CD4-positive, CD25-positive, alpha-beta regulatory T cell (primary cell): ENCODE measurements at places on chromosomes 1 and 21.

- no peak for DNase-seq
Observed at GRCh38 chr1:36014722-36015220, 69.1 kb upstream of the TEKT2 start.

DNA sequence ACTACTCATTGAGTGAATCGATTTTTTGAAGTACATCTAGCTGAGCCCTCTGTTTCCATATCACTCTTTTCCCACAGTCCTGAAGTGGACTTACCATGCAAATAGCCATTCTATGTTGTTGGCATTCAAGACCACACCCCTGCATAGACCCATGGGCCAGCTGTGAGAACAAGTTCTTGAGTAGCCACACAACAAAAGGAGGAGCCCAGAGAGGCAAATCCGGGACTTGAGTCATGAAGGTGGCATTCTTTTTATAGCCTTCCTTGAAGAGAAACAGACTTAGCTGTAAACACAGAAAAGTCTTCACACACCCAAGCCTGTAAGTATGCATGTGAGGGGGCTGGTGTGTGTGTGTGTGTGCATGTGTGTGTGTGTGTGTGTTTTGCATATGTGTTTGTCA, 13.8 kb upstream of the SPRR5 start:
- DNase-seq = no peak

DNA sequence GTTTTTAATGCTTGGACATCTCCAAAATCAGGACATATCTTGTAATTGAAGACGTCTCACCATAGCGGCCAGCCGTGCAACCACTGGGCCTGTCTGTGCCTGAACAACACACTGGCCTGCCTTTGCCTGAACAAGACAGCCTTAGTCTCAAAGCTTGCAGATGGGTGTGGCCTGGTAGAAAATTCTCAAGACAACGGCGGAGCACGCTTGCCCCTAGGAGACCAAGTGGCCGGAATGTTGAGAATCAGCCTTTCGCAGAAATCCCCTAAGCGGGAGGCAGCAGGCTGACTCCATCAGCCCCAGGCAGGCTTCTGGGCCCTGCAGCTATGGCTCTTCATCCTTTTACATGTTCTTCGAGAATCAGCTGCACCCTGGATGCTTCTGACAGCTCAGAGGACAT, 98.0 kb upstream of the C1orf174 start:
- no peak for DNase-seq

DNA sequence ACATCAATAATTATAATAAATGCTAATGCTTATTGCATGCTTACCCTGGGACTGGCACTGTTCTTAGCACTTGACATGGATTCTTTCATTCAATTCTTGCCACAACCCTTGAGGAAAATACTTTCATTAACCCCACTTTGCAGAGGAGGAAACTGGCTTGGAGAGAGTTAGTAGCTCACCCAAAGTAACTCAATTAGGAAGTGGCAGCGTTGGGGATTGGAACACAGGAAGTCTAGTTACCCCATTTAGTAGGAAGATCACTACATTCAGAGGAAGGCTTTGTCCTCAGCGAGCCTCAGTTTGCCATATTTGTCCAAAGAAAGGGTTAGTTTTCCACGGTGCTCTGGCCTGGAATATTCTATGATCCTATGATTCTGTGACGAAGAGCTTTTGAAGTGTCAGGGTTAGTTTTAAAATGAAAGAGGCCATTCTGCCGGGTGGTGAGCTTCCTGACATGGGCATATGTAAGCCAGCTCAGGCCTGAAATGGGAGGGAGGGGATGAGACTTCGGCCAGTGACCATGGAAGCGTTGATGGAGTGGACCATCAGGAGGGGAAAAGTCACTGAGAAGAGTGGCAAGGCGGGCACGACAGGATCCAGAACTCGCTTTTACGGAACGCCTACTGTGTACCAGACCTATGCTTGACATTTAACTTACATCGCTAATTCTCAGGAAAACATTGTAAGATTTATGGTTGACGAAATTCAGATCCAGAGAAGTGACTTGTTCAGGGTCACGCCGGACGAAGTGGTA, 28.2 kb upstream of the EPB41 start:
- DNase-seq = no peak

- DNase-seq = no peak
Observed at GRCh38 chr1:101152633-101153032, 84.2 kb upstream of the S1PR1 start.

GRCh38 chr21:37264808-37265207, 2.3 kb downstream of the VPS26C start:
- DNase-seq = no peak

DNA sequence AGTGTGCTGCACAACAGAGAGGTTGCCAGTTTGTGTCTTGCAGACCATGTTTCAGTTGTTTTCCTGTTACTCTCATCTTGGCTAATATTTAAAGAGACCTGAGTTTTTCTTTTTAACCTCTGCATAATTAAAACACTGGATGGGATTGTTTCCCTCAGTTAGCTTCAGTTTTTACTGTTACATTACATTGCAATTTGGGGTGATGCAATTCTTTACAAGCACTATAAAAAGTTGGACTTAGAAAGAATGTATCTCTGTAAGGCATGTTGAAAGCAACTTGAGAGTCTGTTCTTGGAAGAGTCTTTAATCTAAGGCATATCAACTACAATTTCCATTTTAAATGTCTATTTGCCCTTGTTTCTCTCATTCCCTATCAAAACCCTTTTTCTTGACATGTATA, 99.1 kb downstream of the DNM3 start:
- no peak for DNase-seq

DNA sequence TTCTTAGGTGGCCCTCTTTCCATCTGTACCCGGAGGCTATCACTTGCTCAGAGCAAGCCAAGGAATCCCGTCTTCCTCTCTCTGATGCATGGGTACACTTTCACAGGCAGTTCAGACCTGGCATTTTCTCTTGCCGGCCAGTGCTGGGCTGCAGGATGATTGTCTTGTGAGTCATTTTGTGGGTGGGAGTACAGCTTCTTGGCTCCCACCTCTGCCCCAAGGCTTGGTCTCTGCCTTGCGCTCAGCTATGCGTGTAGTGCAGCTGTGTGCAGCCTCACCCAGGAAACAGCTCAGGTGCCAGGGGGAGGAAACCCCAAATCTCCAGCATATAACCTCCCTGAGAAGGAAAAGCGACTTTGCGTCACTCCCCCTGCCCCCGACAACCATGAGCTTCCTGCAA, 3.9 kb upstream of the AJAP1 start:
- DNase-seq = no peak

GRCh38 chr21:28633839-28634555, 358.7 kb downstream of the LTN1 start:
- no peak for DNase-seq

DNA sequence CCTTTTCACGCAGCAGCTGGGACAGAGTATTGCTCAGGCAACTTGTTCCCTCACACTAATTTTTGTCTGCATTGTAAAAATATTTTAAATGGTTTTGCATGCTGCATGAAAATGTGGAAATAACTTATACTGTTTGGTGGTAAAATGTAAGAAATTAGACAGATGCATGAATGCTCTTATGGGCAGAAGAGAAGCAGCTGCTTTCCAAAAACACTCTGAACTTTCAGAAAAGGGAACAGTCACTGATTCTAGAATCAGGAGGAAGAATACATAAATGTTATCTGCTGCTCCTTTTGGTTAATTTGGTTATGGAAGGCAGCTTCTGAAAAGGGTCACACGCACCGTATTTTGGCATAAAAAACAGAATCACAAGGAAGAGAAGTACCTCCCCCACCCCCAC, 87.0 kb upstream of the RUNX1 start:
- DNase-seq = no peak

DNA sequence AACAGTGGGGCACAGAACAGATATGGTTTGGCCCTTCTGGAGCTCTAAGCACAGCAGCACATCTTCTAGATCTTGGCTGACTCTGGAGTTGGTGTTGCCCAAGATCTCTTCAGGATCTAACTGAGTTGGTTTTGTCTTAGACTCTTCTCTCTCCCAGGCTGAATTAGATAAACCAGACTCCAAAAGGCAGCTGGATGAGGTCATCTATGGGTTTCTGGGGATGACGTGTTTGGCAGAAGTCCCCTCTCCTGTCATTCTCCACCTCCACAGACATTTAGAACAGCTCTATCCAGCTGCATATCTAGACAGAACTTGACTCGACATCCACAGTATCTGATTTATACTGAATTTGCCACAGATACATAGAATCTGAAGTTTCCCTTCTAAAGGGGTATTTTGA, 75.3 kb downstream of the ST6GALNAC5 start:
- no peak for DNase-seq

- no peak for DNase-seq
Observed at GRCh38 chr1:70207492-70207891, 2.1 kb upstream of the LRRC40 start.

DNA sequence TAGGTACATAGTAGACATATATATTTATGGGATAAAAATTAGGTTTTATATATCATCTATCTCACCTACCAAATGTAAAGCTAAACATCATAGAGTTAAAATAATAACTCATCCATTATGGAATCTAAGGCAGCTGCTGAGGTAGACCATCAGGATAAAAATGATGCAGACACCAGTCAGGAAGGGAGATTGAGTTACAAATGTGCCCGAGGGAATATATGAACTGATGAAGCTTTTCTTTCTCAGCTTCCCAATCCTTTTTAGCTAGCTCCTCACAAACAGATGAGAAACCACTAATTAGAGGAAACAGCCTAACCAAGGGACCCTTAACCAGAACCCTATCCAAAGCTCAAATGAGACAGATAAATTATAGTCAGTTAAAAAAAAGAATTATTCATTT, 20.9 kb downstream of the TTLL7 start:
- DNase-seq = no peak

DNA sequence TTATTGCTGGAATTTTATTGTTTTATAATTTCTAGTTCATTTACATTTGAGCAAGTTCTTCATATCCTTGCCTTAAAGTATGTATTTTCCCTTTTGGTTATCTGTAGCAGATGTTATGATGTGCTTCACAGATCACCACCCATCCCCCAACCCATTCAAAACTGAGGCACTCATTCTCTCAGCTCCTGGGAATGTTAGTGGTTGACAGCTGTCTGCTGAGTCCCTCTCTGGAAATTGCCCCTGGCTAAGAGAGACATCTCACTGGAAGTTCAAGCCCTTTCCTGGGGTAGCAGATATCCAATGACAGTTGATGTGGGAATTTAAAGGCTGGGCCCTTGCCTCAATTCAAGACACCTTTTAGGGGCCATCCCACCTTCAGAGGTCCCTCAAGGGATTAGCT, 4.3 kb upstream of the DPYD start:
- DNase-seq = no peak

DNA sequence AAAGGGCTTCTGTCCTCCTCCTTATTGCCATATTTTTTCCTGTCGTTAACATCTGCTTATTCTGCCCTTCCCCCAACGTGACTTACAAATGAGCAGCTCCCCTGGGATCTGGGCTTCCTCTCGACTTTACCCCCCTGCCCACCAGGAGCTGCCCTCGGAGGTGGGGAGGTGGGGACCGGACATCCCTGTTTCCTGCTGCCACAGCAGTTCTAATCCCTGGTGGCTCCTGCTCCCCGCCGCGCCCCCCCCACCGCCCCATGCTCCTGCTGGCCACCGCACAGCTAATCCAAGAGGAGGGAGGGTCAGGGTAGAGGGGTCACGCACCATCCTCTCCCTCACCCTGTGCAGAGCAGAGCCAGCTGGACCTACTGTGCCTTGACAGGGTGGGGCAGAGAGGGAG, 4.4 kb upstream of the SLC27A3 start:
- no peak for DNase-seq

DNA sequence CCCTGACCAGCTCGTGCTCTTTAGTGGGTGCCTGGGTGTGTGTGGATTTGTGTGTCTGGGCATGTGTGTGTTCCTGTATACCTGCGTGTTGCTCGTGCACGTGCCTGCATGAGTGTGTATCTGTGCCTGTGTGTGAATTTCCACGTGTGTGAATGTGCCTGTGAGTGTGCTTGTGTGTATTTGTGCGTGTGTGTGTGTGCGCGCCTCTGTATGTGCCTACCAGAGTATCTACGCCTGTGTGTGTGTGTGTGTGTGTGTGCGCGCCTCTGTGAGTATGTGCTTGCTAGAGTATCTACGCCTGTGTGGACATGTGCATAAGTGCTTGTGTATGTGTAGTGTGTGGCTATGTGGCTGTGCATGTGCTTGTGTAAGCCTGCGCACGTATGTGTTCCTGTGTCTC, 691 bp upstream of the SELENBP1 start:
- DNase-seq = no peak

GRCh38 chr1:43067977-43068751, 103.9 kb downstream of the EBNA1BP2 start:
- DNase-seq = peak; percentile 9

DNA sequence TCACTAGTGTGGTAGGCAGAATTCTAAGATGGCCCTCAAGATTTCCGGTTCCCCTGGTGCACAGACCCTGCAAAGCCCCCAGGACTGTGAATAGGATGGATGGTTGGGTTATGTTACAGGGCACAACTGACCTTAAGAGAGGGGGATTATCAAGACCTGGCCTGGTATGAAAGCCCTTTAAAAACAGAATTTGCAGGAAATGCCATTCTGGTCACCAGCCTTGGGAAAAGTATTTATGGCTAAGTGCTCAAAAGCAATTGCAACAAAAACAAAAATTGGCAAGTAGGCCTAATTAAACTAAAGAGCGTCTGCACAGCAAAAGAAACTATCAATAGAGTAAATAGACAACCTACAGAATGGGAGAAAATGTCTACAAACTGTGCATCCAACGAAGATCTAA, 144.7 kb upstream of the EDN2 start:
- no peak for DNase-seq

- no peak for DNase-seq
Observed at GRCh38 chr1:241888232-241888631, 40.2 kb downstream of the EXO1 start.

- peak; percentile 63 for DNase-seq
Observed at GRCh38 chr1:89953131-89953626, 41.7 kb upstream of the ZNF326 start.

DNA sequence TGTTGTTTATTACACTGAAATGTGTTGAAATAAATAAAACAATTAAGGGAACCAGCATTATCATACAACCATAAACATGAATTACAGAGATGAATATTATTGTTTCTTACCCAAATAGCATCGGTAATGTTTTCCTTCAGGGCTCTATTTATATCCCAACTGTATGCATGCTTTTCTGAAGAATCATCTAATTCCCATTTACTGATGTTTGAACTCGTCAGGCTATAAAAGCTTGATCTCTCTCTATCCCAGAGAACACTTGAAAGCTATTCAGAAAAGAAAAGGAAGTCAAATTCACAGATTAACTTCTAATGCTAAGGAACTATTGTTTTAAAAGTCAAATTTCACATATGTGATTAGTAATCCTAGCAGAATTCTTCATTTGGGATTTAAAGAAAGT, 12.4 kb downstream of the NUP133 start:
- no peak for DNase-seq

DNA sequence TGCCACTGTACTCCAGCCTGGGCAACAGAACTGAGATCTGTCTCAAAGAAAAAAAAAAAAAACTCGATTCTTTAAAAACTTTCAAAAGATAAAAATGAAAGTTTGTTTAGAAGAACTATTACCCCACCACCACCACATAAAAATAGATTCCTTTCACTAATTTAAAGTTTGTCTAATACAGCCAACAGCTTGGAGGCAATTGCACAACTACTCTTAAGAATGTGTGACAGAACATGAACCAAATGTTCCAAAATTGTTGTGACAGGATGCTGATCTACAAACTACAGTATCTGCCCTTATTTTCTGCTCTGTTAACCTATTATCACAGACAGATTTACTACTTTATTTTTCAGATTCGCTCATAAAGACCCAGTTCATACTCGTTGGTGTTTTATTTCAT, 5.5 kb upstream of the TGFBR3 start:
- no peak for DNase-seq
